ENCODE measurements at places on chromosomes 2 and 18.

DNA sequence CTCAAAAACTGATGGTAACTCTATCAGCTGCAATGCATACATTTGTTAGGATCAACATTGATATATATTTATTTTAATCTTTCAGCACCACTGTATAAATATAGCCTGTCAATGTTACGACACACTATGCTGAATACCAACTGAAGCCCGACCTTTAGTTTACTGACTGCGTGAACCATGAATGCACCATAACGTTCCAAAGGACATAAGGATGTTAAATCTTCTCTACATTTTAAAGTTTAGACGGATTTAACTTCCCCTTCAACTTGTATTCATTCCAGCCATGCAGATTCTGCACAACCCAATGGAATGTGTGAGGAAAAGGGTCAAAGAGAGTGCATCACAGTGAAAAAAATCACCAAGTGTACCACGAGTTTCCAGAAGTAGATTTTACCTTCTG, 489.5 kb downstream of the IRS1 start:
- no peak for DNase-seq

GRCh38 chr2:106011380-106011779, 182.7 kb downstream of the UXS1 start:
- no peak for DNase-seq

GRCh38 chr2:86017901-86018896, 87.5 kb downstream of the POLR1A start:
- DNase-seq: no peak

- no peak for DNase-seq
These were observed 5.4 kb upstream of the ITGB6 start for GRCh38 chr2:160205505-160205904.

- no peak for DNase-seq
These were observed 491 bp downstream of the L3MBTL4 start for GRCh38 chr18:6414118-6414722.

- no peak for DNase-seq
These were observed 38.1 kb upstream of the ARHGAP25 start for GRCh38 chr2:68696554-68696953.

GRCh38 chr2:186675380-186675779, 18.5 kb upstream of the FAM171B start:
- no peak for DNase-seq

DNA sequence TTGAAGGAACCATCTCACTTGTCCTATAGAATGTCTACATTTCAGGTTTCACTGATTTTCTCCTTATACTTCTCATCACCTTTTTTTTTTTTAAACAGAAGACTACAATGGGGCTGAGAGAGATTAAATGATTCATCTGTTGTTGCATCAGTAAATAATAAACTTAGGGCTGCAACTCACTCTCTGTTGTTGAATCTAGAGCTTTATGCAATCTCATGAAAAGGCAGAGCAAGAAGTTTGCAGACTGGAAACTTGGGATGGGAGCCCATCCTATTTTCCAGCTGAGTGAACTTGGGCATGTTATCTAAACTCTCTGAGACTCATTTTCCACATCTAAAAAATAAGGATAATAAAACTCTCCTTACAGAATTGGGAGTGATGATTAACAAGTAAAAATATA, 58.4 kb downstream of the PDE1A start:
- no peak for DNase-seq

- DNase-seq: no peak
These were observed 5.1 kb upstream of the SMAD7 start for GRCh38 chr18:48955830-48956261.

DNA sequence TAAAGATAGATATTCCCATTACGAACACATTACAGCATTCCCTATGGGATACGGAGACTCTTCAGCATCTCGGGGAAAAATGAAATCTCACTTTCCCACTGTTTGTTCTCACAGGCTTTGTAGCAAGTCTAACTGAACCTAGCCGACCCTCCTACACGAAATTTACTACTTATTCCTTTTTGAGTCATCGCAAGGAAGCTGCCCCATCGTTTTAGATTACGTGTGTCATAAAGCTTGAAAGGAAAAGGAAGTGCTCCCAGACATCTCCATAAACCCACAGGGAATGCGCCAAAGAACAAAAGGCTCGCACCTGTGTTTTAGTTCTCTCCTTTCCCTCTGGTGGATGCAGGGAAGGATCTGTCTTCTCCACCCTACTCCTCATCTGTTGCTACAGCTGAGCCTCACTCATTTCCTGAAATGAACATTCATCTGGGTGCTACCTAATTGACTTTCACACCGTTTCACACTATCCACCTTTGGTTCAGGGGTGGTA, 76.2 kb upstream of the STK39 start:
- DNase-seq: no peak

DNA sequence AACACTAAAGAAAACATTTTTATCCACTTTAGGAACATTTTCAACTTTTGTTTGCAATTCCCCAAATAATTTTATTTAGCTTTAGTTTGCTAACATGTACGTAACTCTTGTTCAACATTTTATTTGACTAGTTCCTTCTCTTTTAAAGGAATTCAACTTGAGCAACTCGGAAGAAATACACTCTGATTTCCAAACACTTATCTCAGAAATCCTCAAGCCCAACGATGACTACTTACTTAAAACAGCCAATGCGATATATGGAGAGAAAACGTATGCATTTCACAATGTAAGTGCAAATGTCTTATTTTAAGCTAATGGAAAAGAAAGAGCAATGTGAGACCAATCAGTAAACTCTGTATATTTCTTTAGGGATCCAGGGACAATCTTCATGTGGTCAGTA, 10.1 kb downstream of the SERPINB10 start:
- DNase-seq: no peak

GRCh38 chr18:77197073-77197472, 52.6 kb upstream of the GALR1 start:
- DNase-seq: no peak

DNA sequence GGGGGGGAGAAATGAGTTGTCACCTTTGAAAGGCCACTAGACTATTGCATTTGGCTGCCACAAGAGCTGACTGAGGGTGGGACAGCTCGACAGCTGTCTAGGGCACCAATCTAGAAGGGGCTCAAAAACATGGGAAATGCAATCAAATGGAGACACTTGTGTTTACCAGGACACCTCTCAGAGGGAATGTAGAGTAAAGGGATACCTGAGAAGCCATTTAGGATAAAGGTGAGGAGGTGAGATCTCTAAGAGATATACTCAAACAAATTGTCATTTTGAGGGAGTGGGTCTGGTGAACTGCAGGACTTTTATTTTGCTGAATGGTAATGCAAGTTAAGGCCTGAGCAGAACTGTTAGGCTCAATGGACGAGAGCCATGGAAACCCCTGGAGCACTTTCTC, 159.8 kb downstream of the DDX1 start:
- no peak for DNase-seq

DNA sequence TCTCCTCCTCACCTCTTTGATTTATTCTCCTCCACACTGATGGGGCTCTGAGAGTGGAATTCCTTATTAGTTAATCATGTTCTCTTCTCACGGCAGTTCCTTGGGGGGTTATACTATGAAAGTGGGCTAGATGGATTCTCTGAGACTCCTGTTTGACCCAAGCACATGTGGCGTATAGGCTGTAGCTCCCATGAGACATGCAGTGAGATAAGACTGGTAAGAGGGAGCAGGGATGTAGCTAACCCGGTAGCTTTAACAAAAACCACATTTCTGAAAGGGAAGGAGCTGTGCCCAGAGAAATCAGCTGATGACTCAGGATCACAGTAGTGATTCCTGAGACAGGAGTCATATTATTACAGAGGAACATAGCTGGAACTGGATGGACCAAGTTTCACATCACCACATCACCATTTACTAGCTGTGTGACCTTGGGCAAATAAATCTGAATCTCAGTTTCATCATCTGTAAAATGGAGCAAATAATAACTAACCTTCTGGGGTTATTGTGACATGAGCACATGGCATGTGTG, 82.9 kb downstream of the CRIM1 start:
- DNase-seq: no peak

DNA sequence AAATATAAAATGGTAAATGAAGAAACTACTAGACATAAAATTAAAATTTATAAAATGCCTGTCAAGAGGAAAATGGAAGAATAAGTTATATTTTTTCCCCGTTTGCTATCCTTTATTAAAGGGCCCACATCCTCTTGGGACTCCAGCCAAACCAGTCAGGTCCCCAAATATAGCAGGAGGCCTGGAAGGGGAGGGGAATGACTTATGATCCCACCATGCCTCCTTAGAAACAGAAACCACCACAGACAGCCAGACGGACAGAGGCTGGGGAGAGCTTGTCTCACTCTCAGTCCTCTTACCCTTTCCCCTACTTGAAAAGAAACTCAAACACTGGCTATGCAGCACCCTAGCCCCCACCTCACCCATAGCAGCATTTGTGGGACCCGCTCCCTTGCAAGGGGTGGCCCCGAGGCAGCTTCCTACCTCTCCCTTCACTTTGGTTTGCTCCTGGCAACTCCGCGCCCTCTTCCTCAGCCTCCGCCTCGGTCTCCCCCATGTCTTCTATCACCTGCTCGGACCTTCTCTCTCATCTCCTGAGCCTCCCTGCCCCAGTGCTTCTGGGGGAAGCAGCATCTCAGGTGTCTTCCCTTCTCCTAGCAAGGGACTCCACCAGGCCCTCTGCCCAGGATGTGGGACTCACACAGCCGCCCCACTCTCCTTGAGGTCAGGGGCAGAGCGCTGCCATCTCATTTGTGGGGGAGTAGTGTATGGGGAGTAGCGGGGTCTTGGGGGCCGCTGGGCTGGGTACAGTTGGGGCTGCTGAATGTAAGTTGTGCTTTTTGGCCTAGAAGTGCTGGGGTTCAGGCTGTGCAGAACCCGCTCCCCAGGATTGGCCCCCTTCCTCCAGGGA, 37.4 kb upstream of the ANKRD62 start:
- no peak for DNase-seq

- no peak for DNase-seq
These were observed 149.2 kb downstream of the ABCA12 start for GRCh38 chr2:214989187-214989586.

DNA sequence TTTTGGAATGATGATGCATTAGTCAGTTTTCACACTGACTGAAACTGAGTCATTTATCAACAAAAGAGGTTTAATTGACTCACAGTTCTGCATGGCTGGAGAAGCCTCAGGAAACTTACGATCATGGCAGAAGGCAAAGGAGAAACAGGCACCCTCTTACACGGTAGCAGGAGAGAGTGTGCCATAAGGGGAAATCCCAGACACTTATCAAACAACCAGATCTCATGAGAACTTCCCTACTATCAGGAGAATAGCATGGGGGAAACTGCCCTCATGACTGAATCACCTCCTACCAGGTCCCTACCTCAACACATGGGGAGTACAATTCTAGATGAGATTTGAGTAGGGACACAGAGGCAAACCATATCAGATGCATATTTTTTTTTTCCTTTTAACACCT, 504.5 kb upstream of the VRK2 start:
- DNase-seq: no peak

DNA sequence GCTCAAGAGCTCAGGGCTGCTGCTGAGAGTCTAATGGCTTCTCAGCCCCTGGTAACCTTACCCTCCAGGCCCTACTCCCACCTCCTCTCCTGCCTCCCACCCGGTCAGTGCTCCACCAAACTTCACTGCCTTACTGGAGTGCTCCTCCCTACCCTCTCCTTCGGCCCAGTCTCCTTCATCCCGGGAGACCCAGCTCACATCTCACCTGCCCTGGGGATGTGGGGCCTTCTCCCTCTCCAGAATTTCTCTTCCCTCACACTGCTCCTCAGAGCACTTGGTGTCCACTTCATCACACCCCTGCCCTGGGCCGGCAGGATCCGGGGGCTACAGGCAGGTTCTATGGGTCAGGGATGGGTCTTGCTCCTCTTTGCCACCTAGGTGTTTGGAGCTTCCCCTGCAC, 21.6 kb downstream of the PTPN18 start:
- no peak for DNase-seq

DNA sequence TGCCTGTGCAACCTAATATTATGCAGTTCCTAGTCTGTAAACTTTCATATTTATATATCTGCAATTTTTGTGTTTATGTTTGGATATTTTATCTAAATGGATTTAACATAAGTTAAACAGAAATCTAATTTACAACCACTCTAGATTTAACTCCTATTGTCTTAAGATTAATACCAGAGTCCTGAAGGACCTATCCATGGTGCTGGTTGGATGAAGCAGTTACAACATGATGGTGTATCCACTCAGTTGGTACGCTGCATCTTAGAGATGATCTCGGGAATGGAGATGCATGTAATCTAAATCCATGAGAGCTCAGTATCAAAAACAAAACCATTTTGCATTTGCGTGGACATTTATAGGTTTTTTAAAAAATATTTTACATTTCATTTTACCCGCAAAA, 745.9 kb upstream of the SLC8A1 start:
- DNase-seq: no peak

- DNase-seq: no peak
These were observed 517.0 kb downstream of the SLC4A3 start for GRCh38 chr2:220144411-220144810.

DNA sequence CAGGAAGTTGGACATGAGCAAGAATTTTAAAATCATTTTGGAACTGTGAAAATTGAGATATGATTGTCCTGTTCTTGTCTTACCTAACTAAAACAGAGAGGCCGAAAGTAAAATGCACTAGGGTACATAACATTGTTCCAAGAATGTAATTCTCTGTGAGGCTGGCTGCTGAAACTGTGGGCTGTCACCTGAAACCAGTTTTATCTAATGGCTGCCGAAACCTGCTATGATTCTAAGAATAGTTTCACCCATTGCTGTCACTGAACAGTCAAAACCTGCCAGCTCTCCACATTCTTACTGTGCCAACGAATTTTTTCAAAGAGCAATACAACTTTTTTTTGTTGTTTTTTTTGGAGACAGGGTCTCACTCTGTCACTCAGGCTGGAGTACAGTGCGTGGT, 119.3 kb upstream of the ZSWIM2 start:
- DNase-seq: no peak

DNA sequence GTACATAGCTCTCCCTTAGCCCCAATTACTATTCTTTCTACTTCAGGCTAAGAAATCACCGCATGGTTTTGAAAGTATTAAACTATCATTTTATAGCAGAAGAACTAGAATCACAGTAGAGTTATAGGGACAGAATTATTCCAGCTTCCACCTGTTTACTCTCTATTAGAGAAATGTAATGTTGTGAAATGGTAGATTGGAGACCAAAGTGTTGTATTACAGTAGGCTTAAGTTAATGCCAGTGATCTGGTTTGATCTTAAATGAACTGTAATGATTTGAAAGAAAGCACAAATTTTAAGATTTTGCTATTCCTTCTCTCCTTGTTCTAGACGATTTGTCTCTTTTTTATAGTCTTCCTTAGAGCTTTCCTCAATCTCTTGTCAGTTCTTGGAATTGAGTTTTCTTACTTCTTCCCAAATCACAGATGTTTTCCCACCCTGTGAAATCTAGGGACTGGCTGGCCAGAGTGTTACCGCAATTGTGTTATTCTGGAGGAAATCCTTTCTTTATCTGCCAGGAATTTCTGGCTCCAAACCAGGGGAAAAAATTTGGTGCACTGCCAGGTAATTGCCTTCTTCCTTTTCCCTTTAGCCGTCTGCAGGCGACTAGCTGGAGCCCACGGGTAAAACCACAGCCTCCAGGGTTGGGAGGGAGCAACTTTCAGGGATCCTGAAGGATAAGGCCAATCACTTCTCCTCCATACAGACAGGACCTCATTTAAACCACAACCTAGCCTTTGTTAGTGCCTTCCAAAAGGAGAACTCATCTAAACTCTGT, 51.7 kb downstream of the NOP58 start:
- no peak for DNase-seq

- no peak for DNase-seq
These were observed 78.9 kb downstream of the UXS1 start for GRCh38 chr2:106115250-106115649.

Data from CD4-positive, alpha-beta T cell (primary cell).